ENCODE measurements at places on chromosomes 12 and 14. TPM values are rescaled to one million over a fixed set of nuclear protein-coding genes. Genes with fewer than 3 reads are reported as not detected.

DNA sequence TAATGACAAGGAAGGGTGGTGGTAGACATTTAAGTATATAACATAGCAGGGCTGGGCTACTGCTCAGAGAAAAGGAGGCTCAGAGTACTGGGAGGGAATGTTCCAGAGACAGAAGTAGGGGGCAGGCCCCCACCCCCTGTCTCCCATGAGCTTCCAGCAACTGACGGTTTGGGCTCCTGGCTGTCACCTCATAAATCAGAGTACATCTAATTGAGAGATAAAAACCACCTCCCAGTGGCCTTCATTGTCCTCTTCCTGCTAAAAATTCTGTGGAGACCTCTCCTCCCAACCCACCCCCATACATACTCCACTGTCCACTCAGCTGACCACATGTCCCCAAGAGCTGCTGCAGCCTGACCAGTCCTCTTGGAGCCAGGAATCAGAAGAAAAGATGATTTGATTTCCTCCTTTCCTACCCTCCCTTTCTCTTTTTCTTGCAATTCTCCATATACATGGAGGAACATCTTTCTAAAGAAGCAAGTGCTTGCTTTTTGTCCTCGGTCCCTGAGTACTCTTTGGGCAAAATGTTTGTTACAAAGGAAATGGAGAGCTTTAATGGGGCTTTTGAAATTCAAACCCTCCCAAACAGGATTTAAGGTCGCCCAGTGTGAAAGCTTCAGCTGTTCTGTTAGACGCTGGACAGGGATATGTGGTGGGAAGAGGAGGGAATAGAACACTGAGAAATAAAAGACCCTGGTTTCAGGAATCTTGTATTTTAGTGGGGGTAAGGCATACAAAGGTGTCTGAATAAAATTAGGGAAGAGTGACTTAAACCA, 16.4 kb upstream of the KCNA5 start:
- DNase-seq: no peak

Gene RTL1
- not detected for polyA plus RNA-seq

Gene P2RX7
- 1.1 TPM for polyA plus RNA-seq

DNA sequence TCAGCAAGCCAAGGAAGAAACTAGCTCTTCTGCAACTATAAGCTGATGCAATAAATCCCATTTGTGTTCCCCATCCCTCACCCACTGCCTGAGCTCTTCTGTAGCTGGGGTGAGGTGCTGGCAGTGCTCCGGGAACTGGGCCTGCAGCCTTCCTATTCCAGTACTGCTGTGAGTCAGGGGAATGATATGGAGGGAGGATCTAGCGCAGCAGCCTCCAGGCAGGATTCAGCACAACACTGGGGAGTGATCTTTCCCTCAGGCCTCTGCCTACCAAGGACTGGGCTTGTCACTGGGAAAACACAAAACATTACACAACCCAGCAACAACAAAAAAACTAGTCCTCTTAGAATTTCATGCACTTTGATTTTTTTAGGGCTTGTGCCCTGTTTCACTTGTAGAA, 58.7 kb downstream of the ST8SIA1 start:
- DNase-seq: no peak

DNA sequence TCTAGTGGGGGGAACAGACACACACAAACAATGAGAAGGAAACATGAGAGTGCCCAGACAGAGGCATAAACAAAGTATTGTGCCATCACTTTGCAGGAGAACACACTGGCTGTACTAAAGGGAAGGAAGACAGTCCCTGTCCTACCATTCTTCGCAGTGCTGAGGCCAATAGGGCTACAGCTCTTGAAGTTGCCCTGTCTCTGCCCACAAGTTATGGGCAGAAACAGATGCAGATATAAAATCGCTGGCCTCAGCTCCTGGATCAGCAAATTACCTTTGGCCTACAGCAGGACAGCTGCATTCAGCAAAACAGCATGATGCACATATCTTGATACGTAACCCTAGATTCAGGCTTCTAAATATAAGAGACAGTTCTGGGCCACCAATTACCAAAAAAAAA, 23.0 kb upstream of the PRKAB1 start:
- no peak for DNase-seq

- DNase-seq: peak; percentile 57
Observed at GRCh38 chr14:23478109-23478759, 8.7 kb downstream of the NGDN start.

Gene CCDC197
- not detected for polyA plus RNA-seq

DNA sequence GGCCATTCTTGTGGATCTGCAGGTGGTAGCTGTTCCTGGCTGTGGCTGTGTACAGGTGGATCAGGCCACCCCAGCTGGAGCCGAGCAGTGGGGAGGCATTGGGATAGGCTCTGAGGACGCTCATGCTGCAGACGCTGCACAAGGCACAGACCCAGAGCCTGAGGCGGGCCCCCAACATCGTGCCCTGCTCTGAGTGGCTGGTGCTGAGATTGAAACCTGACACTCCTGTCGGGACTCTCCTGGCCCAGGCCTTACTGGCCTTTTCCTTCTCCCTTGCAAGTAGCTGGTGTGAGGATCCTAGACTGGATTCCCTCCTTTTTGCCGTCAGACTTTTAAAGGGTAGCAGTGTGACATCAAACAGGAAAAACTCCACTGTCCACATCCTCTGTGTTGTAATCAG, at the start of gene FGF23:
Gene FGF23 (minus strand): TSS at position 308 of the 400 bp plus-strand sequence. CDS start 130 bp downstream, at position 178.
- DNase-seq: no peak
